ENCODE measurements at places on chromosomes 5 and 9.
A peak's percentile ranks its signal among the peaks of the same experiment; 100 is the strongest.

- no peak for DNase-seq
Measured at GRCh38 chr5:55576661-55577060, 41.9 kb upstream of the PLPP1 start.

DNA sequence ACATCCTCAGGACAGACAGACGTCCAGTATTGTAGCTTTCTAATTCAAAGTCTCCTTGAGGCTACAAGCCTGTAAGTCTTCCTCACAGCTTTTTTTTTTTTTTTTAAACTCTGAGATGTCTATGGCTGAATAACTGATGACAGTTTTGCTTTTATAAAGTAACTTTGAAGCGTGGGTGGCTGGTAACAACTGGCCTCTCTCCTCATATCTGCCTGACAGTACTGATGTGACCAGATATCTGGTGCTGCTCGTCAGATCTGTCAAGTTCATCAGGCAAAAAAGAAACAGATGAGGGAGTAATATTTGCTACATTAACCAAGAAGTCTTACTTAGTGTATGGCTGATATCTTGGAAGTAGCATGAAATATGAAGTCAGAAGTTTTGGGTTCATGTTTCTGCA is 72.6 kb downstream of the GDNF start:
- no peak for DNase-seq

DNA sequence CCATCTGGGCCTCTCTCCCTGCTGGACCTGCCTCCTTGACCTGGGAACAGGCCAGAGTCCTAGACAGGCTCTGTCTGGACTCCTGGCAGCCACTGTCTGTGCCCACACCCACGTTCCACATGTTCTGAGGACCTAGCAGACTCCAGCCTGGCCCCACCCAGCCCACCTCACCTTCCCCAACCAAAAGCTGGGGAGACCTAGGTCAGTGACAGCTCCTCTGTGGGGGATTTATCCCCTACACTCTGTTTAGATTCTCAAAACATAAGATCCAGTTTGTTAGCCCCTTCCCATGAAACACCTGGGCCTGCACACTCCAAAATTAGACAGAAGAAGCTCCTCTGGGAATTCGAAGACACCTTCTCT is 59.8 kb upstream of the ADAMTS2 start:
- no peak for DNase-seq

GRCh38 chr9:124038790-124039633 is 27.4 kb downstream of the LHX2 start:
- no peak for DNase-seq

DNA sequence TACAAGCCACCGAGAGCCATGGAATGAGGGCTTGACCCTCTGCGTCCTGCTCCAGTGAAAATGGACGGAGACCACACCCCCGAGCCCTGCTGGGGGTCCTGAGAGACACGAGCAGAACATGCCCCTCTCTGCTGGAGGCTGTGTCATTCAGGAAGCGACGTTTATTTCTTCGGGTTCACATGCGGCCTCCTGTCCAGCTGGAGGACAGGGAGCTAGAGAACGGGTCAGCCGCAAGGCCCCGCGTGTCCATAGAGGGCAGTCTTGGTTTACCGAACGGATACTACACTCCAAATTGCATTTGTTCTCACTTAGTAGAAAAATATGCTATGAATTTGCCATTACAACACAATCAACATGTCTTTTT is 36.1 kb downstream of the MRPL36 start:
- DNase-seq = peak; percentile 21

All from bronchial epithelial cell (primary cell).